ENCODE measurements at places on chromosomes 2 and 18.

DNA sequence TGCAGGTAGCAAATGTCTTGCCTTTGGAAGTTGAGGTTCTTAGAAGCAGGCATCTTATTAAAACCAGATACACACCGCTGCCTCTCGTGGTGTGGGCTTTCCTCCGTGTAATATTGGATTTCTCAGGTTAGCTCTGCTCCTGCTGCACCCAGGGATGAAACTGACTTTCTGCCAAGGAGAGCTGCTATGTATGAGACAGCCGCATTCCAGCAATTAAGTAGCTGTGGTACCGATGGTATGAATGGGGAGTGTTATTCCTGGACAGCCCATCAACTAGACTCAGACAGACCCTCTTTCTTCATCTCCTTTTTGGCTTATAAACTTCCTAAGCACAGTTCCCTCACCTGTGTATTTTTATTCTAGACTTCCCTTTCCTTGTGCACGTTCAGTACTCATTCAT lies 6.8 kb upstream of the EHD3 start:
- DNase-seq: no peak

DNA sequence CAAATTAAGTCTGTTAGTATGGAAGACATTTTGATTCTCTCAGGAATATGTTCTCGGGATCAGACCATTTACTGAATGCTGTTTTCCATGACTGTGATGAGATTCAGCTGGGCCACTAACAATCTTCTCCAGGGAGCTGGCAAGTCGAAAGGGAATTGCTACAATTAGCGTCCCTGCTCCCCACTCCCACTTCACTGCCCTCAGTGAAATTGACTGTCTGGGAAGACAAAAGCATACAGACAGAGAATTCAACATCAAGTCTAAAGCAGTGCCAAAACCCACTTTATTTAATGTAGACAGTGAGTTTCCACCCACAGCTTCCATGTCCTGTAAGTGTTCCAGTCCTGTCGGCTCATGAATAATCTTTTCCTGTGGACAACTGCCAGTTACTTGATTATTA lies 34.0 kb upstream of the COL3A1 start:
- no peak for DNase-seq

DNA sequence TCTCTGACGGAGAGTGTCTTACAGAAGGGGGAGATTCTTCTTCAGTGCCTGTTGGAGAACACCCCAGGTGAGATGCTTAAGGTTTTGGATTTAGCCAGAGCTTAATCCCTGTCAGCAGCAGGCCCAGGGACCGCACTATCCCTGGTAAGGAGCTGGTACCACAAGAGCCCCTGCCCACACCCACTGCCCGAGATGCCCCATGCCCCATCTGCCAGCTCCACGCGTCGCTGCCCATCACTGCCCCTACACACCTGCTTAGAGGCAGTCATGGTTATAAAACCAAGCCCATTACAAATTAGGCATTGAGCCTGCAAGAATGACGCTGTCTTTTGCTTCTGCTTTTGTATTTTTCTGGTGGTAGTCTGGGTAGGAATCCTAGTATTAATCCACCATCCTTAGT lies 21.7 kb downstream of the CEP68 start:
- no peak for DNase-seq

GRCh38 chr2:1673160-1673944 lies 71.0 kb downstream of the PXDN start:
- DNase-seq: no peak

DNA sequence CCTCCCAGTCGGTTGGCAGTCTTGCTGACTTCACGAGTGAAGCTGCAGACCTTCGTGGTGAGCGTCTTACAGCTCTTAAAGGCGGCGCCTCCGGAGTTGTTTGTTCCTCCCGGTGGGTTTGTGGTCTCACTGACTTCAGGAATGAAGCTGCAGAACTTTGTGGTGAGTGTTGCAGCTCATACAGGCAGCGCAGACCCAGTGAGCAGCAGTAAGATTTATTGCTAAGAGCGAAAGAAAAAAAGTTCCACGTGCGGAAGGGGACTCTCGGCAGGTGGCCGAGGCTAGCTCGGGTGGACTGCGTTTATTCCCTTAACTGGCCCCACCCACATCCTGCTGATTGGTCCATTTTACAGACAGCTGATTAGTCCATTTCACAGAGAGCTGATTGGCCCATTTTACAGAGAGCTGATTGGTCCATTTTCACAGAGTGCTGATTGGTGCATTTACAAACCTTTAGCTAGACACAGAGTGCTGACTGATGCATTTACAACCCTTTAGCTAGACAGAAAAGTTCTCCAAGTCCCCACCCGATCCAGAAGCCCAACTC lies 240.3 kb downstream of the LRATD1 start:
- DNase-seq: no peak

GRCh38 chr2:72824224-72824842 lies 1.5 kb downstream of the EXOC6B start:
- DNase-seq: peak; percentile 16

- no peak for DNase-seq
These were observed 24.5 kb upstream of the SMAD7 start for GRCh38 chr18:48975120-48975816.

DNA sequence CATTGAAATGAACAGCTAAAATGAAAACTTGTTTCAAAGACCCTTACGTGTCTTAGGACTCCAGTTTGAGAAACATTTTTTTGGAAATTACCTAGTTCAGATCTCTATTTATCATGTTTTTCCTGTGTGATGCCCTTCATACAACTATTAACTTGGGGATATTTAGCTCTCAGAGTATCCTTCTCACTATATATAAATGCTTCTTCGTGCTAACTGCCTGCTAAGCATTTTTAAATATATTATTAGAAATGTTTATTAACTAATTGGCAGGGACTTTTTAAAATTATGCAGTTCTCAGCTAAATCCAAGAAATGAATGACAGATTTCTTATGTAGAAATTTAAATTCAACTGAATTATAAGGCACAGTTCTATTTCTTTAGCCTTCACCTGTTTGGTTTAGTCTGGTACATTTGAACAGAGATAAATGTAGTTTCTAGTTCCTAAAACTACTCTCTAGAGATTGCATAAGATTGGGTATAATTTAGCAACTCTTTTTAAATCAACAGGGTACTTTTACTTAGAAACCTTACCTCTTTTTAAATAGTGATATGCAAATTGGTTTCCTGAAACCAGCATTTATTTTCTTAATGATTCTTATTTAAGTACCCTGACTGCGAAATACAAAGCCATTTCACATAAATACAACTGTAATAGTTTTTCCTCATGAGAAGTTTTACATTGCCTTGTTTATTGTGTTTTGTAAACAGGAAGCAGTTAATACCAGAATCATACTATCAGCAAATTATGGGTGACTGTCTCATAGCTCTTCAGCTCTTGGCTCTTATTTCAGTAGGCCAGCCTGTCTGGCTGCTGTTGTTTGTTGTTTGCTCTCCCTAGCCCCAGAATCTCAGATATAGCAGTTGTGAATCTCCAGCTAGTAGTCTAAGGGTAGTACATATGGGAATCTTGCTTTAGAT lies 140.7 kb downstream of the PTRHD1 start:
- DNase-seq: no peak

DNA sequence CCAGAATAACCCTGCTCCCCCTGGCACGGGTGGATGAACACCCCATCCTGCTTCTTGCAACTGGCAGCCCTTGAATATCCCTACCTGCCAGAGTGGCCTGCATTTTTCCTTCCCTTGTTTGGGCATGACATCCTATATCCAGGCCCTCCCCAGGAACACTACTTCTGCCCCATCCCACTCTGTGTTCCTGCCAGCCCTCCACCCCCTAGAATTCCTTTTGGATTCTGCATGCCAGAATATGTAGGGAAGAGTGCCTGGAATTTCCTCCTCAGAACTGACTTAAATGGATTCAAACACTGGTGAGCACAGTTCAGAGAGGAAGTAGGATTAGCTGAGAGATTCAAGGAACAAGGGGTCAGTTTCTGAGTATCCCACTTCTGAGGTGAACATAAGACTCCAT lies 123.5 kb upstream of the PELI1 start:
- DNase-seq: no peak

DNA sequence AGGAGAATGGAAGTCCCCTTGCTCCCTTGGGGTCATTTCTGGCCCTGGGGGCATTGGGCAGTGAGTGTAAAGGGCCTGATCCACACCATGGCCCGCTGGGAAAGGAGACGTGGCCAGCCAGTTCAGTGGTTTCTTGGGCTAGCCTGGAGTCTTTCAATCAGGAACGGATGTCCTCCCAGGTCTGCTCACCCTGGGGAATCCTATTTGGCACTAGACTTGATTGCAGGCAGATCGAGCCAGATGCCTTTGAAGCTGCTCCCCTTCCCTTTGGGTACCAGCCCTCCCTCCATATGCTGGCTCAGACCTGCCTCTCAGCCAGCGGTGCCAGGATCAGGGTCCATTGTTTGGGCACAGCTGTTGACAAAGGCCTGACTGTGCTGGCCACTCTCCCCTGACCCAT lies 11.0 kb downstream of the FBLN7 start:
- no peak for DNase-seq

DNA sequence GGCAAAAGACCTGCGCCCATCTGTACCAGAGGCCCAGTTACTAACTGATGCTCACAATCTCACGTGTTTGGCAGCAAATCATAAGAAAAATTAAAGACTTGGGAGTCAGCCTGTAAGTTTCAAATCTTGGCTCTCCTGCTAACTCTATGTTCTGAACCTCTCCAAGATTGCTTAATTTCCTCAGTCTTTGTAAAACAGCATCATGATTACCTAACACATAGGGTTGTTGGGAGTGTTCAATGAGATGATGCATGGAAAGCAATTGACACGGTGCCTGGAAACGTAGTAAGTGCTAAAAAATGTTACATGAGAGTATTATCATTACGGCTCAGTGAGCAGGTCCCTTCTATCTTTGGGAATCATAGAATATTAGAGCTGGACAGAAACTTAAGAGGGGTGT lies 497.6 kb upstream of the TCF4 start:
- no peak for DNase-seq

- no peak for DNase-seq
These were observed 139.2 kb downstream of the GLI2 start for GRCh38 chr2:120874888-120875275.

DNA sequence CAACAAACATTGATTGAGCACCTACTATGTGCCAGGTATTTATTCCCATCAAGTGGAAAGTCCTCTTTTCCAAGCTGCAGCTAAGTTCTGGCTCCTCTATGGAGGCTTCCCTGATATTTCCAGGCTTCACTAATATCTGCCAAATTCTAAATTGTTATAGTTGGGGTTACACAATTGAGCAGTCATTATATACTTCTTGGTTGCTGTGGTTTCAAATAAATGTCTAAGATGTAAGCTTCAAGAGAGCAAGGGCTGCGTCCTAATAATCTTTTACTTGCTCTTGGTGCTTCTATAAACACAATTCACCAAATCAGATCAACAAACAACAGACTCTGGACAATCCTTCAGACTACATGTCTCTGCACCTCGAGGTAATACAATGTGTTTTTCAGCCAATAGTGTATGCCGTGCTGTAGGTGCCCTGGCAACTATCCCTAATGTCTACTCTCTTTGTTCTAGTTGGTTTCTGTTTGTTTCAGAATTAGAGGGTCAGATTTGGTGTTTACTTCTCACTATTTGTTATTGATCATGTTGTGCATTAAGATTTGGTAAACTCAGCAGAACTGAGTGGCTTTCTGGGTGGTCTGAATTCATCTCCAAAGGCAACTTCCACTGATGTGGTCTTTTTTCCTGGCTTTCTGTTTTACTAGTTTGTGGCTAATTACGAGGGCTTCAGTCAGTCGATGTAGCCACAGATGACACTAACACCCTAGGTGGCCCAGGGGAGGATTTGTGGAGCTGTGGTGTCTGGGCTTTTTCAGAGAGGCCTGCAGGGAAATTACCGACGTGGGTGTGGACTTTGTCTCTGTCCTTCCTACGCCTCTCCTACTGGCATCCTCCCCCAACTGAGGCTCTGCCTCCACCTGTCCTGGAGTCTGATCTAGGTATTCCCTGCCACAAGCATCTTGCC lies 50.4 kb downstream of the CDCA7 start:
- DNase-seq: no peak

DNA sequence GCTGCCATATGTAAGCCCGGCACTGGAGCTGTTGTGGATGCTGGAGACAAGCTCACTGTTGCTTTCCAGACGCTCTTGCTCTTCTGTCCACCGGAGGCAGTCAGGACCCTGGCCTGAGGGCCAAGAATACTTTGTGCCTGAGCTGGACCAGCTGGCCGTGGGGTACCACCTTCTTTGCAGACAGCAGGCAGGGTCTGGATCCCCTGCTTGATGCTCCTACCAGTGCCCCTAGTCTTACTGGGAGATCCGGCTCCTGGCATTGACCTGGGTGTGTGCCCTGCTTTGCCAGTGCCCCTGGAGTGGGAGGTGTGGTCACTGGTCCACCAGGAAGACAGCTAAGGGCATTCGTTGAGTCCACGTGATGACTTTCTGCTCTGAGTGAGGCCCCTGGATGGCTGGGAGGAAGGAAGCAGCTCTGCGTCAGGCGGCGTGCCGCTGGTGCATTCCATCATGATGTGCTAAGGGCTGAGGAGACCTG lies 59.3 kb downstream of the LRRFIP1 start:
- no peak for DNase-seq

GRCh38 chr2:30527411-30527810 lies 80.4 kb downstream of the LCLAT1 start:
- no peak for DNase-seq

DNA sequence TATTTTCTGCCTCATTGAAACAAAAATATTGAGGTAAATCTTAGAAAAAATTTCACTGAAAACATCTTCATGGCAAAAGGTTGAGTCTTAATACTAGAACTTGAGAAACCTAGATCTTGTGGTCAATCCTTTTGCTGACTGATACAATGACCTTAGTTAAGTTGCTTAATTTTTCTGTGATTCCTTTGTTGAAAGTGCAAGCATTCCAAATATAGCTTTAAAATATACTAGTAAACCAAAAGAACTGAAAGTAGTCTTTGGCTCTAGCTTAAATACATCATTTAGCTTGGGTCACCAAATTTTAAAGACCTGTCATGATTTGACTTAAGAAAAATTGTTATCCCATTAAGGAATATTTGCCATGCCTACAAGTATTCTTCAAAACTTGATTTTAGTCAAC lies 16.7 kb downstream of the BMP10 start:
- DNase-seq: no peak

DNA sequence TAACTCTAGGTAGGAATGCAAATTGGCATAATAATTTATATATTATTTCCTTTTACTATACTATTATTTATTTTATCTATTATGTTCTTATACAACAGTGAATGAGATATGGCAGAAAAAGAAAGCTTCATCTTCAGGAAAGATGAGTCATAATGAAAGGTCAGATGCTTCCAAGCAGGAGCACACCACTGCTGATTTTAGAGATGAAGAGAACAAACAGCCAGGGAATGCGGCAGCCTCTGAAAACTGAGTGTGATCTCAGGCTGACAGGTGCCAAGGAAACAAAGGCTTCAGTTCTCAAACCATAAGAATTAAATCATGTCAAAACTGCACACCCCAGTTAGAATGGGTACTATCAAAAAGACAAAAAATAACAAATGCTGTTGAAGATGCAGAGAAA lies 149.0 kb downstream of the CCDC178 start:
- DNase-seq: no peak

GRCh38 chr2:182245963-182246362 lies 180.9 kb downstream of the PDE1A start:
- DNase-seq: no peak

GRCh38 chr2:112519506-112519905 lies 22.8 kb upstream of the POLR1B start:
- DNase-seq: no peak
